ENCODE measurements at places on chromosomes 5 and 9. TPM values are rescaled to one million over a fixed set of nuclear protein-coding genes. Genes with fewer than 3 reads are reported as not detected.

SWI5 gene
- 34.8 TPM for total RNA-seq

FOXD4 gene
- 0.51 TPM for total RNA-seq

GDF9 gene
- 0.09 TPM for total RNA-seq

SLC1A3 gene
- 10.5 TPM for total RNA-seq

SLC34A3 gene
- not detected for total RNA-seq

UNC5A gene
- total RNA-seq = 1.5 TPM

GDNF gene
- 0.18 TPM for total RNA-seq

TUSC1 gene
- 35.6 TPM for total RNA-seq

NEUROG1 gene
- total RNA-seq = not detected

ATOSB gene
- total RNA-seq = 15.9 TPM

SHISAL2B gene
- not detected for total RNA-seq

TYRP1 gene
- total RNA-seq = not detected

PCDHB9 gene
- total RNA-seq = 4.2 TPM

- no peaks in the 10 kb centered on the region for H3K36me3 ChIP-seq
- H3K27me3 ChIP-seq = no peaks in the 10 kb centered on the region
- no peak overlapping the region for H3K27ac ChIP-seq
- no peak overlapping the region for H3K4me3 ChIP-seq
- H3K4me1 ChIP-seq = no peaks in the 10 kb centered on the region
These were observed 217.3 kb downstream of the ADAMTS6 start for GRCh38 chr5:65264420-65264819.

DNA sequence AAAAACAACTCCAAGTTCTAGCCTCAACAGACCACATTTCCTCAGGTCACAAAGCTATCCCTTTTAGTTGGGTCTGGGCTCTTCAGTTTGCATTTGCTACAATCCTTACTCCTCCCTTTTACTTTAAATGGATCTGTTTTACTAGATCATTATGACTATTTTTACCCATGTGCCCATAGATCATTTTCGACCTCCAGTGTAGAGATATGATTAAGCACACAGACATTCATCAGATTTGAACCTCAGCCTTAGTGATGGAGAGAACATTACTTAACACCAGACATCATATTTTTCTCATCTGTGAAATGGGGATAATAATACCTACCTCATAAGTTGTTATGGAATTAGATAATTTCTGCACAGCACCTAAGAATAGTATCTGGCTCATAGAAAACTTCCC, 141.9 kb downstream of the NPR3 start:
- peaks cover 1% of the 10 kb centered on the region for H3K27me3 ChIP-seq
- DNase-seq = no peak
- no peaks in the 10 kb centered on the region for H3K4me1 ChIP-seq
- H3K36me3 ChIP-seq = no peaks in the 10 kb centered on the region
- H3K4me3 ChIP-seq = no peak overlapping the region

GRCh38 chr5:164013077-164013670, 507.8 kb downstream of the MAT2B start:
- no peaks in the 10 kb centered on the region for H3K4me1 ChIP-seq
- H3K36me3 ChIP-seq = no peaks in the 10 kb centered on the region
- no peak overlapping the region for H3K27ac ChIP-seq
- no peaks in the 10 kb centered on the region for H3K27me3 ChIP-seq
- DNase-seq = peak; percentile 64

GRCh38 chr9:72904267-72905093, 48.4 kb downstream of the ALDH1A1 start:
- DNase-seq = no peak
- H3K4me3 ChIP-seq = no peak overlapping the region
- peaks cover 2% of the 10 kb centered on the region for H3K27me3 ChIP-seq
- H3K36me3 ChIP-seq = no peaks in the 10 kb centered on the region
- H3K4me1 ChIP-seq = no peaks in the 10 kb centered on the region

GRCh38 chr9:135815830-135816650, 91.3 kb downstream of the CAMSAP1 start:
- H3K4me3 ChIP-seq = no peak overlapping the region
- no peak for DNase-seq
- no peak overlapping the region for H3K27ac ChIP-seq
- H3K4me1 ChIP-seq = no peaks in the 10 kb centered on the region

DNA sequence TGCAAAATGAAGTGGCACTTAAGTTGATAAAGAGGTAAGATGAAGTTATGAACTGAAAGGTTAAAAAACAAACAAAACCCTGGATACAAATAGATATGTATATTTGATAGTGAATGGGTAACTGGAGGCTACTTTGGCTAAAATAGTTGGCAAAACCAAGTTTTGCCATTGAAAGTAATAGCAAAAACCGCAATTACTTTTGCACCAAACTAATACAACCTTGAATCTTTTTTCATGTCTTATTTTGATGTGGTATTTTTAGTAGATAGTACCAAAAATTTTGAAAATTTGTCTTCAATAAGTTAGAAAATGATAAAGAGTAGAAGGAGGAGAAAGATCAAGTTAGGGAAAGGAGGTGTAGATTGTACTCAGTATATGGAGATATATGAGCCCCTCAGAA, 47.9 kb upstream of the PLCXD3 start:
- no peak overlapping the region for H3K4me3 ChIP-seq
- H3K36me3 ChIP-seq = no peaks in the 10 kb centered on the region
- no peaks in the 10 kb centered on the region for H3K27me3 ChIP-seq
- no peaks in the 10 kb centered on the region for H3K4me1 ChIP-seq
- no peak for DNase-seq

- no peaks in the 10 kb centered on the region for H3K4me1 ChIP-seq
- H3K4me3 ChIP-seq = no peak overlapping the region
- no peak overlapping the region for H3K27ac ChIP-seq
- H3K36me3 ChIP-seq = no peaks in the 10 kb centered on the region
These were observed 156.2 kb upstream of the S1PR3 start for GRCh38 chr9:88835038-88835466.

DNA sequence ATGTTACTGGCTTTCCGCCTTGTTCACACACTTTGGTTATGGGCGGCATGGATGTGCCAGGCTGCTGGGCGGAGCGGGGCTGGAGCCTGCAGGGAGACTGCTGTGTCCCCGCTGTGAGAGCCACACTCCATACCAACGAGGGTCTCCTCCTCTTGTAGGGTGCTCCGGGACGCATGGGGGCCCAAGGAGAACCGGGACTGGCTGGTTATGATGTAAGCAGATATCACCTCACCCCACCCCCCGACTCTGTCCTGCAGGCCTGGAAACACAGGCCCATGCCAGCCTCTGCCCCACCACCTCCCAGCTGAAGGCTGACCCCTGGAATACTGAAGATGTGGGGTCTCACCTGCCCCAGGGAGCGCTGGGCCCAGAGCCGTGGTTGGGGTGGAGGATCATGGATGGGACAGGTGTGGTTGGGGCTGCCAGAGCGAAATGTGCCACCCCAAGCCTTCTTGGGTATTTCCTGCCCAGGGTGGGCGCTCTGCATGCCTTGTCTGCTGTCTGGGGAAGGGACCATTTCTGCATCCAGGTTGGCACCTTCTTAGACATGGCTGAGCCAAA, 39.3 kb upstream of the ORM1 start:
- H3K27me3 ChIP-seq = no peaks in the 10 kb centered on the region
- no peaks in the 10 kb centered on the region for H3K36me3 ChIP-seq
- H3K4me1 ChIP-seq = no peaks in the 10 kb centered on the region
- no peak for DNase-seq
- H3K27ac ChIP-seq = no peak overlapping the region
- no peak overlapping the region for H3K4me3 ChIP-seq

DNA sequence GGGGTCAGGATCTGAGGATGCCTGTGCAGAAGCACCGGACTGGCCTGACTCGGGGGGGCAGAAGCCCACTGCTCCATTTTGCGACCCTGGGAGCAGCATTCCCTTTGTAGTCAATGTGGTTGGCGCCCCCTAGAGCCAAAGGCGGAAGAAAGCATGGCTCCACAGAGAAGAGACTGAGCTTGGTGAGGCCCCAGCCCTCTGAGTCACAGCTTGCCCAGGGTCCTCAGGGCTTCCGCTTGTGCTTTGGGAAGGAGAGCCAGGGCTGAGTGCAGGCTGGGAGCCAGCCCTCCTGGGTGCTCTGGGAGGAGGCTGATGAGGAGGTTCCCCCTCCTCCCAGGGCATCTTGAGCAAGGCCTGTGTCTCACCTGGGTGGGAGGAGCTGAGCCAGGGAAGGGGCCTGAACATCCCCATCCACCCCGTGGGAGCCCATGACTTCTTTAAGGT, 5.5 kb upstream of the AQP3 start:
- H3K4me3 ChIP-seq = no peak overlapping the region
- no peaks in the 10 kb centered on the region for H3K4me1 ChIP-seq
- H3K27ac ChIP-seq = no peak overlapping the region
- peak; percentile 62 for DNase-seq
- no peaks in the 10 kb centered on the region for H3K36me3 ChIP-seq

GRCh38 chr5:173329491-173330337, 1.5 kb upstream of the STC2 start:
- no peak for DNase-seq
- H3K27ac ChIP-seq = no peak overlapping the region
- H3K4me3 ChIP-seq = peak overlapping the region; percentile 19
- H3K27me3 ChIP-seq = peaks cover 15% of the 10 kb centered on the region
- H3K36me3 ChIP-seq = no peaks in the 10 kb centered on the region

DNA sequence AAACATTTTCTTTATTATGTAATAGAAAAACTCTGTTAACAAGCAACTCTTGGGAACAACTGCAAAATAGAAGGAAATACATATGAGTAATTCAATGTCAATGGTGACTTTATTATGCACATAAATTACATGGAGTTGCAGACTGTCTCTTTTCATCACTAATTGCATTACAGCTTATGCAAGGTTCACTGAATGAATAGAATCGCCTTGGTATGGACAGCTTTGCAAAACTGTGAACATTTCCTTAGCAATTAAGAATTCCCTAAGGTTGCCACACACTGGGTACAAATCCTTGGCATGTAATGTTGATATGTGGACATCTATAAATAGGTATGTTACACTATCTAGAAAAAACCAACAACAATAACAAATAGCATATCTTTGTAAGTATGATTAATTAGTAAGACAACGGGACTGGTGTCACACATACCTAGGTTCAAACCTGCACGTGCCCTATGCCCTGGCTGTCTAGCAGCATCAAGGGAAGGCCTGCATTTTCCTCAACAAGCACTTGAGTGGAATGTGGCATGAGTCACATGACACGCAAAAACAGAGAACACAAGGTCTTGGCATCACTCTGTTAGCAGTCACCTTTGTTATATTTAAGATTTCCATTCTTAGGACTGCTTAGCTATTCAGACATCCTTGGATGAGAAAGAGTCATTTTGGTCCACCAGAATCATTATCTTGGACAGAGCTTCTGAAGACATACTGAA, 263.9 kb downstream of the CTNND2 start:
- H3K27ac ChIP-seq = no peak overlapping the region
- H3K36me3 ChIP-seq = no peaks in the 10 kb centered on the region
- H3K4me3 ChIP-seq = no peak overlapping the region
- no peak for DNase-seq
- H3K4me1 ChIP-seq = no peaks in the 10 kb centered on the region

GRCh38 chr9:129962889-129963703, 79.9 kb downstream of the FNBP1 start:
- no peaks in the 10 kb centered on the region for H3K27me3 ChIP-seq
- H3K36me3 ChIP-seq = no peaks in the 10 kb centered on the region
- H3K27ac ChIP-seq = peak overlapping the region; percentile 71
- DNase-seq = peak; percentile 65

DNA sequence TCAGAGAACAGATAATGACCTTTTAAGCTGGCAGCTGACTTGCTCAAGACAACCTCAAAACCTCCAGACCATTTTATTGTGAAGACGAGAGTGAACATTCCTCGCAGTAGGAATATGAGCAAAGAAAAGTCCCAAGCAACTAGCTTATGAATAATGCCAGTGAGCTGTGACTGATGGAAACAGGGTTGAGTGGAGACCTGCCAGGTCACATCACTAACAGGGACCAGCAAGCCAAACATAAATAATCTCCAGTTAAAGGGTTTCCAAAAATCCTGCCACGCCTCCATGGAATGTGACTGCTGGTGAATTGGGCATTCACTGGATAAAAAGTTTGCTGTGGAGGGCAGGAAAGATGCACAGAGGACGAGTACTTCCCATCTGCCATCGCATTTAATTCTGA, 185.4 kb downstream of the CRB2 start:
- H3K4me3 ChIP-seq = no peak overlapping the region
- no peak overlapping the region for H3K27ac ChIP-seq
- H3K27me3 ChIP-seq = no peaks in the 10 kb centered on the region
- no peaks in the 10 kb centered on the region for H3K36me3 ChIP-seq
- no peak for DNase-seq
- H3K4me1 ChIP-seq = no peaks in the 10 kb centered on the region

DNA sequence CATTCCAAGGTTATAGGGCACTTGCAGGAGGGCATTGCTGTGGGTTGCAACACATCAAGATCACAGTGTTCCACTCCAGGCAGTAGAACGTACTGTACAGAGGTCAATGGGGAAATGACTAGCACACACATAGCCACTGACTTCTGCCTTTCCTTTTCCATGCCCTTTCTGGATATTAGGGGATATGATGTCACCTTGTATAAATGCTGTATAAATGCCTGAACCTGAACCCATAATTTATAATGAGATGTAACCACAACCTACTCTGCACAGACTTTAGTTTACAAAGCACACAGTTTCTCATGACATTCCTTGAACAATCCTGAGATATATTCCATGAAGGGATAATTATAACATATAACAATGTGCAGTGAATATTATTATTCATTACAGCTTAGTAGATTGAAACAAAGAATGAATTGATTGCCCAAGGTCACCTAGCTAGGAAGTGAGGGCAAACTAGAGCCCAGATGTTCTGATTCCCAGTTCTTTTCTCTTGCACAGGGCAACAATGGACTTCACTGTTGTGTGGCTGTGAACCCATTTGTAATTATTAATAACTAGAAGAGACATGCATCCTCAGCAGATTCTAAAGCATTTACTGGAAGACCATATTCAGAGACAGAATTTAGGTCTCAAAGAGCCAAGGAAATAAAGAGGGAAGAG, 5.6 kb upstream of the ABLIM3 start:
- H3K27me3 ChIP-seq = no peaks in the 10 kb centered on the region
- no peak overlapping the region for H3K27ac ChIP-seq
- DNase-seq = no peak

DNA sequence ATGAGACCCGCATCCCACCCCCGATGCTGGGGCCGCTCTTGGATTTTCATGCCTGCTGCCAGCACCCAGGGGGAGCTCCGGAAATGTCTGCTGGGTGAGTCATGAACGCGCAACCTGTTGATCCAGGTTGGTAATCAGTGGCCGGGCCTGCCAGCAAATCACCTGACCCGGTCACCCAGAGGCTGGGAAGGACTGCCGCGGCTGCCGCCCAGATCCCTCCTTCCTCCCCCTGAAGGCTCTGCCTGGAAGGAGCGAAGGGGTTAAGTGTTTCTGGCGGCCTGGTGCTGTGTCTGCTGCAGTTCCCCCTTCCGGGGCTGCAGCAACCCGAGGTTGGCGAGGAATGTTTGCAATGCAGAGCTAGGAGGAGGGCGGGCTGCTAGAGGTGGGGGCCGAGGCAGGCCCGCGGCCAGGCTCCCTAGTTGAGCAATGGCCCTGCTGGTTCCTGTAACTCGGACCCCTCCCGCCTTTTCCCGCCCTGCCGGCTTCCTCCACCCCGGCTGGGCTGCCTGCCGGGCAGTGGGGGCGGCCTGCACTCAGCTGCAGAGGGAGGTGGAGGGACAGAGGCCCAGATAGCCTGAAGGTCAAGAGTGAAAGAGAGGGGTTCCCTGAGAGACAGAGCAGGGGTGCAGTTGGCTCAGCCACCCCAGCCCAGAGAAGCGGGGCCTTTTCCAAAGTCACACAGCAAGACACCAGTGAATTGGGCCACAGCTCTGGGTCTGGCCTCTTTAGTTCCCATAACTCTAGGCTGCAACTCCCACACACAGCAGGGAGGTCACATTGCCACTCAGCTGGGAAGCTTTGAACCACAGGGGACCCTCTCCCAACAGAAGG, 156.3 kb upstream of the IER5L start:
- peak overlapping the region; percentile 83 for H3K27ac ChIP-seq
- no peaks in the 10 kb centered on the region for H3K27me3 ChIP-seq
- peak; percentile 97 for DNase-seq
- no peaks in the 10 kb centered on the region for H3K36me3 ChIP-seq
- peaks cover 26% of the 10 kb centered on the region for H3K4me1 ChIP-seq
